Left lung (tissue), 14 donors: ENCODE measurements at places on chromosomes 12 and 14. TPM values are rescaled to one million over a fixed set of nuclear protein-coding genes. Genes with fewer than 3 reads are reported as not detected.
A peak's percentile ranks its signal among the peaks of the same experiment; 100 is the strongest.

The IRAK3 gene
- 36.3 TPM for polyA plus RNA-seq

The CLEC2A gene
- polyA plus RNA-seq = not detected

The WDHD1 gene
- 16.9 TPM for polyA plus RNA-seq

The ATXN7L3B gene
- 61.4 TPM for polyA plus RNA-seq

The KRT77 gene
- polyA plus RNA-seq = not detected

The CARMIL3 gene
- 2.3 TPM for polyA plus RNA-seq

The SYT1 gene
- 6.9 TPM for polyA plus RNA-seq

The SLC17A8 gene
- polyA plus RNA-seq = 4.0 TPM

The ETFBKMT gene
- 3.4 TPM for polyA plus RNA-seq

The NFYB gene
- 91.1 TPM for polyA plus RNA-seq

DNA sequence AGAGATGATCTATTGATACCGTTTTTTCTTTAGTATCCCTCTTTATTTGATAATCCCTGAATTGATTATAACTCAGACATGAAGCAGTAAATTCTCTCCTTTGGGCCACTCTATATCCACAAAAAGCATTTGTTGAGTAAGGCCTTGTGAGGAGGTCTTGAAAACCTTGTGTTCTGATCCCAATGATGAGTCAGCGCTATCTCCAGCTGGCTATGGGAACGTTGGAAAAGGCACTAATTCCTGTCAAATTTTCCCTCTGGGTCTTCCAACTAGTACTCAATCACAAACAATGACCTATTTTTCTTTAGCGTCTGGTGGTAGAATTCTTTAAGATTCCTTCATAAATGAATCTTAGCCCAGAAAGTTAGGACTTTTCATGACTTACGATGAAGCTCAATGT is 168.4 kb upstream of the LRIG3 start:
- DNase-seq = no peak

DNA sequence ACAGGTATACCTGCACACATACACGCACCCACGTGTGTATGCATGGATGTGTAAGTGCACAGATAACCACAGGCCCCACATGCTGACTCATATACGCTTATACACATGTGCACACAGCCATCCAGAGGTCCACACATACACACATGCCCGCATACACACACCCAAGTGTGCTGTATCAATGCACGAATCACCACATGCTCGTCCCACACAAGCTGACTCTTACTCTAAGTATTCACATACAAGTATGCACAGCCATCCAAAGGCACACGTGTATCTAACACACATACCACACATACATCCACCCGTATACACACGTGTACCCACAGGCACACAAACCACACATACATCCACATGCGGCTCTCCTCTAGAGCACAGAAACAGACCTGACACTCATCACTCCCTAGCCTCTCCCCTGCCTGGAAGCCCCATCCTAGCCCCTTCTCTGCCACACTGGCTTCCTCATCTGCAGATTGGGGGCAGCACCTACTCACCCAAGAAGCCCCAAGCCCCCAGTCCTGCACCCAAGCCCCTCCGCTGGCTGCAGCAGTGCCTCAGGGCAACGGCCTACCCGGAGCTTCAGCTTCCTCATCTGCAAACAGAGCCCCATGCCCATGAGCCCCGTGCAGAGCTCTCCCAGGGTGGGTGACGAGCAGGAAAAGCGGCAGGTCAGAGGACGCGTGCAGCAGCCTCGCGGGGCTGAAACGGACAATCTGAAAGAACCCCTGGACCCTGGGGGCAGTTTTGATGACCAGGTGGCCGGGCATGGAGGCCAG is 105.4 kb downstream of the NCOR2 start:
- peak; percentile 69 for DNase-seq

GRCh38 chr12:108565976-108566375 is 3.6 kb downstream of the ISCU start:
- no peak for DNase-seq

DNA sequence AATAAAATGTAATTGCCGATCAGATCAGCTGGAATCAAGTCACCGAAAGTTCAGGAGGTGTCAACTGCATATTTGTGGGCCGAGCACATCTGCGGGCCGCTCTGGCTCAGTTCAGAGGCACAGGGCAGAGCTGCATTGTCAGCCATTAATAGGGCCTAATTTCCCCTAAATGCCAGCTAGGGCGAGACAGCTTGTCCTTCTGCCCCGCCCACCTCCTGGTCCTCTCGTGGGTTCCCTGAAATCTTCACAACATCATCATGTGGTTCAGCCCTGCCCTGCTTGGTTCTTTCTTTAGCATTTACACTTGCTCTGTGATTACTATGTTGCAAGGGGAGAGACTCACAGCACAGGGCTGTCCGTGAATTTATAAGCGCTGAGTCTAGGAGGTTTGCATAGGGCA is 148.9 kb downstream of the CHST11 start:
- no peak for DNase-seq

DNA sequence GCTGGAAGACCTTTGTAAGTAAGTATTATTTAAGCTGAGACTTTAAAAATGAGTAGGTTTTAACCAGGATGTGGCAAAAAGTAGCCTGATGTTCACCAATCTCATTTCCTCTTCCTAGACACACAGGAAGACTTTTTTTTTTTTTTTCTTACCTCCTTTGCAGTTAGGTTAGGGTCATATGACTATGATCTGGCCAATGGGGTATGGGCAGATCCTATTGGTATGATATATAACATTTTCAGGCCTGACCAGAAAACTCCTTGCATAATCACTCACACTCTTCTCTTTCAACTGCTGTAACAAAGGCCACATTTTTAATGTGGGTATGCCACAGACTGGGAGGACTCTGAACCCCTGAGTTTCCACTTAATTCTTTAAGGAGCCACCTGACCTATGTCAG is 2.7 kb upstream of the RPS6KA5 start:
- DNase-seq = no peak

- DNase-seq = no peak
Observed at GRCh38 chr12:89024580-89024979, 327.7 kb downstream of the DUSP6 start.

DNA sequence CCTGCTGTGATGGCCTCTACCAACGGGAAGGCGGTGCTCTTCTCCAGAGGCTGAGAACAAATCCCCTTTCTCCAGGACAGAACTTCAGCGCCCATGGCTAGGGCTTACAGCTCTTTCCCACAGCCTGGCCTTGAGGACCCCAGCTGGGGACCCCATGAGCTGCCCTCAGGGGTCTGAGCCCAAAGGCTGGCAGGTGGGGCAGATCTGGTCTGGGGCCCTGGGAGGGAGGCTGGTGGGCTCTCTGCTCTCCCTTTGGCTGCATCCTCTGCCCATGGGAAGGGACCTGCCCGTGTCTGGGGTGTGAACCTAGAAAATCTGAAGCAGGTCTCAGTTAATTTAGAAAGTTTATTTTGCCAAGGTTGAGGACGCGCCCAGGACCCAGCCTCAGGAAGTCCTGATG is 322.1 kb downstream of the ADGRD1 start:
- DNase-seq = no peak

GRCh38 chr14:51157012-51157411 is 62.1 kb upstream of the TRIM9 start:
- DNase-seq = no peak

DNA sequence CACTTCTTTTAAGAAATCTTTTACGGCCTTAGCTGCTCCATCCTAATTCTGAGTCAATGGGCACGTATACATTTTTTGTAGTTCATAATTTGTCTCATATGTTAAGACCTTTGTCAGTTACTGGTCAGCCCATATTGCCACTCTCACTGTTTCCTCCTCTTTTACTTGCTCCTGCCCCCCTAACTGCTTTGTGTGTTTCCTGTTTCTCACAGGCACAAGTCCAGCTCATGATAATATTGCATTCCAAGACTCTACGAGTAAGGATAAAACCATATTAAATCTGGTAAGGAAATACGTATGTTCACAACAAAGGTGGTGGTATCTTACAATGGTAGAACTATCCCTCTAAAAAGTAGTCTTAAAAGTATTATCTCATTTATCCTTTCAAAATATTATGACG is 111.7 kb downstream of the DNAI7 start:
- DNase-seq = no peak

DNA sequence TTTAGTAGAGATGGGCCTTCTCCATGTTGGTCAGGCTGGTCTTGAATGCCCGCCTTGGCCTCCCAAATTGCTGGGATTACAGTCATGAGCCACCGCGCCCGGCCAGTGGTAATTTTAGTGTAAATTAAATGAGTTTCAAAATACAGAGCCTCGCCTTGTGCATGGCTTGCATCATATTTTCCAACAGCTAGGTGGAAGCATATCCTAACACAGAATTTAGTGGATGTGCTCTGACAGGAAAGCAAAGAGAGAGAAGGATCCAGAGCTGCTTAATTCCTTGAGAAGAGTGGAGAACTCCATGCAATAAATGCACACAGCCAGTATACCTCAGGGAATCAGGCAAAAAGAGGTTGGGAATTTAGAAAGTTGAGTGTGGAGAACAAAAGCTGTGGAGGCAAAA is 2.5 kb downstream of the OR6C2 start:
- peak; percentile 41 for DNase-seq

DNA sequence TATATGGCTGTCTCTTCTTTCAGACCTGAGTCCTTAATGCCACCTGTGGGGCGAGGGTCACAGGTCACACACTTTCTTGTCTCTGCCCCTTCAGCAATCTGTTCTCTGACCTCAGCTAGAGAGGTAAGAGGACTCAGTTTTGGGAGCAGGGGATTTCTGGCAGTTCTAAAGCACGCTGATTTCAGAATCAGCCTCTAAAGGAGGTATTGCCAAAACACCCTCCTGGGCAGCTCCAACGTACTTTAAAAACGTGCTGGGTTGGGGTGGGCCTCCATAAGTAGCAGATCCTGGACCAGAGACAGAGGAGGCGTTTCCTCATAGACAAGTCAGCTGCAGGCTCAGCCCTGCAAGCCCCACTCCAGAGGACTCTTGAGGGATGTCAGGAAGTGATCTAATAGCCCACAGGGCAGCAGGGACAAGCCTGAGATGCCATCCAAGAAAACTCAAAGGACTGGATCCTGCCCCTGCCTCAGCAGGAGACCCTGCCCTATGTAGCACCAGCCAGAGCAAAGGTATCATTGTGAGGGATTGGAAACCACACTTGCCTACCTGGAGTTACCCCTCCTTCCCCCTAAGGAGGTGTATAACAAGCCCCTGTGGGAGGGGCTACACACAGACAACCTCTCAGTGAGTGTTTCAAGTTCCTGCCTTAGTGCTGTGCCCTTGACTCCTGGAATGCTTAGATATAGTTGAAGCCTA is 8.5 kb downstream of the CTDSP2 start:
- no peak for DNase-seq

DNA sequence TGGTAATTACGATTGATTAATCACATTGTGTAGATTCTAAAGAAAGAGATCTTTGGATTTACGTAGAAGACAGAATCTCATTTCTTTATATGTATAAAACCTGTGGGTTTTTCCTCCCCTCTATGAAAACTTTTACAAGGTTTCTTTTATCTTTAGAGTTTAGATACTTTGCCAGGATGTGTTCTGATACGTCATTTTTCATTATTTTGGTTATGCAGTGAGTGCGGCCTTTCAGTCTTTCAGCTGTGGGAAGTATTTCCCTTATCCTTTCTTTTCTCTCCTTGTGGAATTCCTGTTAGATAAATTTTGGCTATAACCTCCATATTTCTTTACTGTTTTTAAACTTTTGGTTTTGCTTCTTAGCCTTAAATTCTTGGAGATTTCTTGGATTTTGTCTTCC is 92.7 kb downstream of the TTLL5 start:
- DNase-seq = no peak

GRCh38 chr14:45252366-45253069 is 484 bp downstream of the MIS18BP1 start:
- DNase-seq = no peak

GRCh38 chr12:99055299-99055698 is 410.2 kb downstream of the APAF1 start:
- DNase-seq = no peak

DNA sequence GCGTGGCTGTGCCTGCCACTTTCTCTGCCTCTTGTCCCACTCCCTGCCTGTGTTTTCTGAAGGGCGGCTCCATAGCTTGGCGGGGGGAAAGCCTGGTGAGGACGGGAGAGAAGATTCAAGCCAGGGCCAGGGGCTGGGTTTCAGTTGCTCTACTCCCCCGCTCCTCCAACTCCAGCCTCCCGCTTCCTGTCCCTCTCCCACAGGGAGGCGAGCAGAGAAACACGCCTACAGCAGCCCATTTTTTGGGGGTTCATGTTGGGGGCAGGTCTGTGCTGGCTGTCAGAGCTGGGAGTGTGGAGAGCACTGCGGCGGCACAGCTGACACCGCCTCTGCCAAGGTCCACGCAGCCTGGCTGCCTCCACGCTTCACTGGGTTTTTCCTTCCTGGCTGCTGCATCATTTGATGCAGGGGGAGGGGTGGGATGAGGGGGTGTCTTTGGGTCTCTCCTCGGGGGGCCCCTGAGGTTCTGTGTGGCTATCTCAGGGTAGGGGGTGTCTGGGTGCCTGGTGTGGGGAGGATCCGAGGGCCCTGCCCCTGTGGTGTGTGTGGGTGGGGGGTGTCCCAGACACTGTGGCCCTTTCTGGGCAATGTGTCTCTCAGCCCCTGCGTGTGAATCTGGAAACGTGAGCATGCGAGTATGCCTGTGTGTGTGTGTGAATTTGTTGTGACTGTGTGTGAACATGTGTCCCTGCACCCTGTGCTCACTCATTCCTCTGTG is 10.7 kb upstream of the KRT80 start:
- DNase-seq = peak; percentile 32

DNA sequence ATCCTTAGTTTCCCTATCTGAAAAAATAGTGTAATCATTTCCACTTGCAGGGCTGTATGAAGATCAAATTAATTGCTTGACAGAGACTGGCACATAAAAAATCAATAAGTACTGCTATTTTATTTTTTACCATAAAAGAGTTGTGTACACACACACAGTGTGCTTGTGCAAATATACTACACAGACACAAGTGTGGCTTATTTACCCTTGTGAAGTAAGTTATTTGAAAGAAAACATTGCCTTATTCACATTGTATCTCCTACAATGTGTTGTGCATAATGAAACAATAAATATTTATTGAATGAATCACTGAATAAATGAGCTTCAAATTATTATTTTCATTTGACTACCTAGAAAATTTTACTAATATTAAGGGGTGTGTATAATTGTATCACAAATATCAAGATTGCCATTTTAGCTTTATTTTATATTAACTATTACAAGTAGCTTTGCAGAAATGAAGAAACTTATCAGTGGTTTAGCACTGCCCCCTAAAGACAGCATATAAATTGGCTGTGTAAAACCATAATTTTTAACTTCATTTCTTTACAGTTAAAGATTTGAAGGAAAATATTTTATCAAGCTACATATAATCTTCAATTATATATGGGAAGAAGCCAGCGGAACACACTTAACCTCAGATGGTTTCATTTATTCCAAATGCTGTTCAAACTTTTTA is 11.3 kb downstream of the GARIN6 start:
- DNase-seq = peak; percentile 9

- peak; percentile 19 for DNase-seq
Observed at GRCh38 chr14:92328664-92329255, 5.8 kb downstream of the SLC24A4 start.

DNA sequence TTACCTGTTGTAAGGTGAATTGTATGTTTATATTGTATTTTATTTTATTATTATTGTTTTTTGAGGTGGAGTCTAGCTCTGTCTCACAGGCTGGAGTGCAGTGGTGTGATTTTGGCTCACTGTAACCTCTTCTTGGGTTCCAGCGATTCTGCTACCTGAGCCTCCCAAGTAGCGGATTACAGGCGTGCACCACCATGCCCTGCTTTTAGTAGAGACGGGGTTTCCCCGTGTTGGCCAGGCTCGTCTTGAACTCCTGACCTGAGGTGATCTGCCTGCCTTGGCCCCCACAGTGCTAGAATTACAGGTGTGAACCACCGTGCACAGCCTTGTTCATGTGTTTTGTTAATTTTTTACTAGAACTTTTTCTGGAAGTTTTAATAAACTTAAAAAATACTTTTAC is 3.8 kb downstream of the ATF7IP start:
- DNase-seq = no peak
